ENCODE measurements at places on chromosomes 12 and 14.

DNA sequence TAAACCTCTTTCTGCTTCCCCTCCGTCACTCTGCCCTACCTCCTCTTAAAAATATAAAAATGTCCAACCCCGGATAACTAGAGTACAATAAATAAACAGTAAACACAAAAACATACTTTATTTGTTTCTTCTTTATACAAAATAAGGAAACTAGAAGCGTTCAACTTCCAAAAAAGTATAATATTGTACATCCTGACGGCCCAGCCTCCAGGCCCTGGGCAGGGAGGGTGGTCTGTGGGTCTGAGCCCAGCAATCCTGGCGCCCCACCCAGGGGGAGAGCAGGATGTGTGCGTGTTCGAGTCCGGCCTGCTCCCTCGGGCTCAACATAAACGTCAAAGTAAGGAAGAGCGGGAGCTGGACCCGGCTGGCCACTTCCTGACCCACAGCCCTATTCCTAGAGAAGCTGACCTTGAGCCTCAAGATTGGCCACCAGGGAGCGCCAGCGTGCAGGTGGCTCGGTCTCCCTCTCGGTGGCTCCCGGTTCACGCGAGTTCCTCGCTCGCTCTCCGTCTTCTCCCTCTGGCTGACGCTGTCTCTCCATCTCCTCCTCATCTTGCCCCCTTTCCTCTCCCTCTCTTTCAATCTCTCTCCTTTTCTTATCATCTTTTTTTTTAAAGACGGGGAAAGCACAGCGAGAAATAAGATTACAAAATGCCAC lies 9.4 kb downstream of the LHX5 start:
- DNase-seq: peak; percentile 30

GRCh38 chr14:21168055-21168454 lies 12.2 kb upstream of the OR5AU1 start:
- no peak for DNase-seq

GRCh38 chr12:30794591-30795409 lies 40.0 kb upstream of the CAPRIN2 start:
- DNase-seq: no peak

DNA sequence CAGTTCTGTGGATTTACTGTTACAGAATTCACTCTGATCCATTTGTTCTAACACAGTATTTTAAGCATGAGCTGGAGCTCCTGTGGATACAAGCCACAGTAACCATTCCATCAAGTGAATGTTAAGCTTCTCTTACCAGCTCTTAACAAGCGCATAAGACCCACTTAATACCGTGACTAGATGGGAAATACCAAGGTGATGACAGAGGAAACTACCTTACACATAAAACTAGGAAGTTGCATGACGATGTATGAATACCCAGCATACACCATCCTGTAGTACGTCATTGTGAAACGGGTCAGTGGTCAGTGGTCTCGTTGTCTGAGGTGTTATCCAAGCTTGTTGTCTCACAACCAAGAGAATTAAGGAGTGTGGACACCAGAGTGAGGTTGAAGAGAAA lies 2.0 kb upstream of the GALC start:
- no peak for DNase-seq

DNA sequence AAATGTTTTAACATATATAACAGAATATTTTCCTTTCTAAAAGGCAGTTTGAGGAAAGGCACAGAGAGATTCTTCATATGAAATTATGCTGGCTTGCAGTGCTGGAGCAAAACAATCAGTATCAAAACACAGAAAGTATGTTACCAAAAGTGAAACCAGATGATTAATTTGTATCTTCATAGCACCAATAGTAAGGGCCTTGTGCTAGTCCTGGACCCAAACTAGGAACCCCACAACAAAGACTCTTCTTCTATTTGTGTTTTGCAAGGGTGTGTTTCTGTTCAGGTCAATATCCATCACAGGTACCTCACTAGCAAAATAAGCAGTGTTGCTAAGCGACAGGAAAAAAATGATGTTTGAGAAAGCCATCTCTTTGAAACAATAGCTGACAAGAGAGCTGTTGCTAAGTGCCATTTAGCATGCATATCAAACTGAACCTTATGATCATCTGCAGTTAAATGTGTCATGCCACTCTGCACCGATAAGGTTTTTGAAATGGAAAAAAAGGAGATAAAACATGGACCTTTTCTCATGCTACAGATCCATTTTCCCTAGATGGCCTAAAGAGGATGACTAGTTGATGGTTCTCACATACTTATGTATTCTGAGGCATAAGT lies 196.2 kb upstream of the ALG10 start:
- no peak for DNase-seq

DNA sequence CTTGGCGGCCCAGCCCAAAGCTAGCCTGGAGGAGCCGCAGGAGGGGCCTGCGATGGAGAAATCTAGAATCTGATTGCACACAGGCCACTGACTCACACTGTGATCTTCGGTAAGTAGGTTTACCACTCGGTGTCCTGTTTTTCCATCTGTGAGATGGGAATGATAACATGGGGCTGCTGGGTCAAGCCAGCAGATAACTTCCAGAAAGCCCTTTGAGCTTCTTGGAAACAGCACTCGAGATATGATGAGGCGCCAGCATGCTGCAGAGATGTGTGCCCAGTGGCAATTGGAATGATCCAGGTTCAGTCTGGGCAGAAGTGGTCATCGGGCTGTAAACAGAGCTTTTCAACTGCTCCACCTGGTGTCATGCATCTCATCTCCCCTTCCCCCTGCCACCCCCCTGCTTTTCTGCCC lies 771.3 kb upstream of the TBX3 start:
- no peak for DNase-seq

GRCh38 chr12:107319533-107320032 lies 226.2 kb upstream of the CRY1 start:
- no peak for DNase-seq

DNA sequence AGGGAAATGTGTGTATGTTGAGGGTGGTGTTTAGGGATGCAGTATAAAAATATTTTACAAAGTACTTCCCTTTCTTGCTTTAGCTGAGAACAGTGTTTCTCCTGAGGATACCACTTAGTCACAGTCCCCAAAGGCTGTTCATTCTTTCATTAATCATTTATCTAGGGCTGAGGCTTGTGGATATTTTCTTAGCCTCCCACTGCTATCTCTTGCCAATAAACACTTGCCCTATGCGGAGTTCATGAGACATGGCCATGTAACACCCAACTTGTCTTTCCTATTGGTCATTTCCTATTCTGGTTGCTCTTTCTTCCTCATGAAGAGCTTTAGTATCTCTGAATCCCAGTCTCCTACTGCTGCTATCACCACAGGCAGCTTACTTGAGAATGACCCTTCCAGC lies 75.1 kb downstream of the ETNK1 start:
- DNase-seq: no peak

- no peak for DNase-seq
Observed at GRCh38 chr12:93199831-93200236, 177.9 kb upstream of the NUDT4 start.

GRCh38 chr14:76022991-76023390 lies 37.4 kb downstream of the IFT43 start:
- no peak for DNase-seq

DNA sequence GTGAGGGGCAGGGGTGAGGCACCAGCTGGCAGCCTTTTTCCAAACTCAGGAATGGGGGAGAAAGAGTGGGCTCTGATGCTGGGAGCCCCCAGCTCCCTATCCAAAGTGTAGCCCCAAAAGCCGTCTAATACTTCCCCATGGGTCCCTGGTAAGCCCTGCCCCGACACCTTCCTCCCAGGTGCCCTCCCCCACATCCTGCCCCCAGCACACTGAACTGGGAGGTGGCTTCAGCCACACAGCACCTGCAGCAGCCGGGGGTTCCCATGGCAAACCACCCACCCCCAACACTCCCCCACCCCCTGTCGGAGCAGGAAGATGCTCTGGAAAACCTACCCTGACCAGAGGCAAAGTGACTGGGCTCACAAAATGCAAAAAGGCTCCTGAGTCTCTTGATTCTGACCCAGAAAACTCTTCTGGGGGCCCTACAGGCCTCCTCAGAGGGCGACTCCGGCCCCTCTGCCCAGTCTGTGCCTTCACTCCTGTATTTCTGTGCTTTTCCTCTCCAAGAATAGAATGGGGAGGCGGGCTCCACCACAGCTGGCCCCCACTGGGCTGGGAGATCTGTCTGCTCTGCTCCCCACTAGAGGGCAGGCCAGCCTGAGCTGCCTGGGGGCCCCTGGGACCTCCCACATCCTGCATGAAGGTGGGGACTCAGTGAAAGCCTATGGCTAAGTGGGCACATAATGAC lies 81.6 kb downstream of the ITPK1 start:
- DNase-seq: peak; percentile 44

GRCh38 chr12:109534456-109534855 lies 38.8 kb downstream of the MMAB start:
- no peak for DNase-seq

GRCh38 chr12:63809566-63809965 lies 29.9 kb downstream of the RXYLT1 start:
- no peak for DNase-seq

GRCh38 chr12:66365718-66366490 lies 63.6 kb downstream of the HELB start:
- DNase-seq: no peak

DNA sequence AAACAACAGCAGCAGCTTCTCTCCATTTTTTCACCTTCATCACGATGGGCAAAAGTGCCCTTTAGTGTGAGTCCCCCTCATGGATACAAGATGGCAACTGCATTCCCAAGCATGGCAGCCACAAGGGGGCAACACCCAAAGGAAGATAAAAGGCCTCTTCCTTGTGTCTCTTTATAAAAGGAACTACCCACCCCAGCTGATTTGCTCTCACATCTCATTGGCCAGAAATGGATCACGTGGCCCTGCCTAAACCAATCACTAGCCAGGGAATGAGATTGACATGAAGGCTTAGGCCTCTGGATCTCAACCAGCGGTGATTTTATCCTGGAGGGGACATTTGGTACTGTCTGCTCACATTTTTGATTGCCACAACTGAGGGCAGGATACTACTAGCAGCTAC lies 21.9 kb upstream of the IFT81 start:
- peak; percentile 61 for DNase-seq

- no peak for DNase-seq
Observed at GRCh38 chr14:51328772-51329353, 88.8 kb downstream of the TMX1 start.

DNA sequence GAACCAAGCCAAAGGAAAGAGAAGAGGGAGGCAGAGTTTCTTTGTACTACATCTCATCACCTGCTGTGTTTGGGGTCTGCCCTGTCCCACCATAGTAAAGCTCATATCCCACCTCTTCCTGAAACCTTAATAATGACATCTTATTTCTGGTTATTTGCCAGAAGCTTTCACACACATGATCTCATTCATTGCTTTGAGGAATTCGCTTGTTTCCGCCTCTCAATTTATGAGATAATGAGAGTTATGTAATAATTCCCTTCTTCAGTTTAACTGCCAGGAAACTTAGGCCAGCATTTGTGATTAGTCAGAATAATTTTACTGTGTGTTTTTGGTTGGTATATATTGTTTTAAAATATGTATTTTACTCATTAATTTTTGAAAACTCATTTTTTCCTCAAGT lies 205.2 kb downstream of the CACNA1C start:
- DNase-seq: no peak

DNA sequence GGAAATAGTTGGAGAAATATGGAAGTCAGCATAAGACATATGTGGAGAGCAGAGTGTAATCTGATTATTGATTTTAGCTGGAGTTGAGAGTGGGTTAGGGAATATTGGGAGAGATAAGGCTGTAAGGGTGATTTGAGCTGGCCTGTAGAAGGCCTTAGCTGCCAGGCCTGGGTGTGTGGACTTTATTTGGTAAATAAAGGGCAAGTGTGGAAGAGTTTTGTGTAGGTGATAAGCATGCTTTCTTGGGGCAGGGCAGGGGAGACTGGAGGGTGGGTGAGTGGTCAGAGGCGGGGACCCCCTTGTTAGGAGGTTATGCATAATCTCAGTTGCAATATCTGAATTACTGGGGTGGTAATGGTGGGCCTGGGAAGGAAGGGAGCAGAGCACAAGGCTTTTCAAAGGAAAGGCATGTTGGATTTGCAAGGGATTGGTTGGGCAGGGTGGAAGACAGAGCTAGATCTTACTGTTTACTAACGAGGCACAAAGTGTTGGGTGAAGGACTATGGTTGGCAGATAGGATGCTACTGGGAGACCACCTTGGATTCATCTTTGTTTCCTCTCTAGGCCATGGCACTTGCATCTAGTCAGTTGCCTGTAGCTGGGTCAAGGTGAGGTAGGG lies 5.5 kb downstream of the KHNYN start:
- DNase-seq: no peak

GRCh38 chr12:46385438-46385837 lies 12.9 kb upstream of the SLC38A2 start:
- no peak for DNase-seq

DNA sequence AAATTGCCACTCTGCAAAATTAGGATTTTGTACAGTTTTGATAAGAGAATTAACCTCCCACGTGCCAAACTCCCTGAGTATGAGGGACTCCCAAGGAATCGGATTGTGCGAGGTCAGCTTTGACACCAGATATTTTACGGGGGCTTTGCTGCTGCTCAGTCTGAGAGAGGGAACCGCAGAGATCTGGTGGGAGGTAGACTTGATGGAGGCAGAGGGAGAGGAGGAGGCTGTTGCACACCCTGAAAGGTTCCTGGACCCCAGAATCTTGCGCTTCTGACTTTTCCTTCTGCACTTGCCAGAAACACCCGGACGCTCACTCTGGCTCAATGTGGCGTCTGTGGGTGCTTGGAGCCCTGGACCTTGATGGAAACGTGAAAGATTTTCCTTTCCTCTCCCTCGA lies 83.9 kb downstream of the PAPOLA start:
- no peak for DNase-seq

DNA sequence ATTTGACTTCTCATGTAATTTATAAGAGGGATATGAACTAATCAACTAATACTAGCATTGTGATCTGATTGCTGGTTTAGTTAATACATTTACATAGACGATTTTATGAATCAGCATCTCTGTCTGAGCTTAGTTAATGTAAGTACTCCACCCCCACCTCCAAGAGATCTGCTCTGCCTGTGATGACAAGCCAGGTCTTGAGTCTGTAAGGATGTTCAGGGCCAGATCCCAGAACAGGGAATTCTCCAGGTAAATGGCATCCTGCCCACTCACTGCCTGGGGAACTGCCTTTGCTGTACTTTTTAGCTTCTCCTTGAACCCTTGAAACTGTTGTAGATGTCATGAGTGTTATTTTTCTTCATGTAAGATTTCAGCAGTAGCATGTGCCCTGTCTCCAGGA lies 289.8 kb downstream of the RGS6 start:
- DNase-seq: no peak

GRCh38 chr14:69487226-69487625 lies 2.7 kb downstream of the PLEKHD1 start:
- no peak for DNase-seq

- DNase-seq: no peak
Observed at GRCh38 chr14:74586681-74587362, 25.2 kb downstream of the LTBP2 start.

GRCh38 chr12:63777340-63777739 lies 2.4 kb upstream of the RXYLT1 start:
- DNase-seq: no peak

DNA sequence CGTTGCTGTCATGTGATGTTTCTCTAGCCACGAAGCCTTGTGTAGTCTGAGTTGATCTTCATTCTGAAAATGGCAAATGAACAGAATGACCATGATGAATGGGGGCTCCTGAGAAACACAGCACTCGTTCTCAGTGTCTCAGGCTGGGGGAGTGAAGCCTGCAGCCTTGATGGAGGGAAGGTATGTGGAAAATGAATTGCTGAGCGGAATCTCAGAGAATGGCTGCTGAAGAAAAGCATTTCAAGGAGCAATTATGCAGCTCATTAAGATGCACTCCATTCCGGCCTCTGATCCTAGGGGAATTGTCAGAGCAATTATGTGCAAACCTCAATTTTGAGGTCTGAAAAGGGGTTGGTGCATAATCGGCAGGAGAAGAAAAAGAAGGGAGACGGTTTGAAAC lies 167.1 kb downstream of the CHST11 start:
- DNase-seq: no peak

- no peak for DNase-seq
Observed at GRCh38 chr12:102869571-102869970, 47.5 kb downstream of the PAH start.

All from CD4-positive, CD25-positive, alpha-beta regulatory T cell (primary cell).